ENCODE measurements at places on chromosomes 2 and 18.

GRCh38 chr2:46803911-46804670 is 111.5 kb downstream of the MCFD2 start:
- DNase-seq = no peak

- DNase-seq = no peak
Measured at GRCh38 chr2:237092506-237092905, 6.8 kb downstream of the COPS8 start.

- no peak for DNase-seq
Measured at GRCh38 chr2:168608796-168609195, 152.7 kb downstream of the CERS6 start.

DNA sequence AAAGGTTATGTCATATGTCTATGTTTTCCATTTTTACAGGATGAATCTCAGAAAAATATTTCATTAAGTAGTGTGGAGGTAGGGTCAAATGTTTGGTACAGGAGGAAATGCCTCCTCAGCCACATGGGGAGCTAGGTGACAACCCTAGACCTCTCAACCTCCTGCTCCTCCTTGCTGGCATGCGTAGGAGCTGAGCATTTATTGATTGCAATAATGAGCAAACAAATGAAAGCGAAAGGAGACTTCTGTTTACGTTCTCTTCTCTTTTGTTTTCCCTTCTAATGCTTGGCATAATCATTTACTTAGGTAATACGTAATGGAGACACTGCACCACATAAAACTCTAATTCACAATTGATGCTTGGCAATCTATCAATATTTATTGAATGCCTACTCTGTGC is 95.1 kb upstream of the CCBE1 start:
- DNase-seq = no peak

DNA sequence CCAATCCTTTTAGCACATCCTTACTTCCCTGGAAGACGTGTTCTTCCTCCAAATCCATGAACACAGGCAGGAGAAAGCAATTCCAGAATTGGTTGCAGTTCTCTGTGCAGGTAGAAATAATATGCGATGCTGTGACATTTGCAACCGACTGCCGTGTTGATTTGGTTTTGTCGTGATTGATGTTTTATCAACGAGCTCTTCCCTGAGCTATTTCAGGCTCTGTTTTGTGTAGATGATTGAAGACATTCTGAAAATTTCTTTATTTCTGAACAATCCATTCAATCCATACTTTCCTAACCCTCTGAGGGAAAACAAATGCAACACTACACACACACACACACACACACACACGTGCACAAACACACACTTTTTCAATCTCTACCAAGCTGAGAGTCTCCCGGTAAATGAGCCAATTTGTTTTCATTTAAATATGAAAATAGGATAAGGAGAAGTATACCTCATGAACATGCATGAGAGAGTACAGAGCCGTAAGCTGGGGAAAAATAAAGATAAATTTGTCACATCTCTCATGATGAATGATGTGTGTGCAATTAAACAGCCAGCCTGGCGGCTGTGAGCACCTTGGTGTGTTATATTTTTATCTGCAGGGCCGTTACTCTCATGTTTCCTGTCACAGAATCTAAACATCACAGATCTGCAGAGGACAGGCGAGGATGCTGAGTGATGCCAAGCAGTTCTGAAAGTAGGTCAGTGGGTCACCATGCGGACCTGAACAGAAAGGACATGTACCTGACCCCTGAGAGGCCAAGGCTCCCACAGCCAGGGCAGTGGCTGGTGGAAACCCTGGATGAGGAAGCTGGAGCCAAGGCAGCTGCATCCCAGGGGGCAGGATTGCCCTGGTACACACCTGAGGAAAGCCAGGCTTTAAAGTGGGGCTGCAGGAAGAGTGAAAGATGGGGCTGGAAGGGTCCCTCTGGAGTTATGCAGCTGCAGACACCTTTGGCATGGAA is 64.8 kb downstream of the PDCL3 start:
- DNase-seq = no peak

DNA sequence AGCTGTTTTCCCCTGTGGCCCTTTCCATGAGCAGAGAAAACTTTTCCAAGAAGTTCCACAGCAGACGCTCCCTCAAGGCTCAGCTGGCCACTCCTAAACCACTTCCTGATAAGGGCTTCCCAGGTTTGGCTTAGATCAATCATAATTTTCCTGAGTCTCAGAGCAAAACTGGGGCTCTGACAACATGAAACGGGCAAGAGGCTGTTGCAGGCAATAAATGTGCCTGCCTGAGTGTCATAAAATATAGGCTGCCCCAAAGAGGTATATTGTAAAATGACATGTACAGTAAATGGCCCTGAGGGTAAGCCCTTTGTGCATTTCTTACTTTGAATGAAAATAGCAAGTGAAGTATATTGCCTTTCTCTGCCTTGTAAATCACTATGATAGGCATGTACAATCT is 105.6 kb upstream of the UXS1 start:
- no peak for DNase-seq

GRCh38 chr2:60853531-60853930 is 27.8 kb upstream of the REL start:
- DNase-seq = no peak

DNA sequence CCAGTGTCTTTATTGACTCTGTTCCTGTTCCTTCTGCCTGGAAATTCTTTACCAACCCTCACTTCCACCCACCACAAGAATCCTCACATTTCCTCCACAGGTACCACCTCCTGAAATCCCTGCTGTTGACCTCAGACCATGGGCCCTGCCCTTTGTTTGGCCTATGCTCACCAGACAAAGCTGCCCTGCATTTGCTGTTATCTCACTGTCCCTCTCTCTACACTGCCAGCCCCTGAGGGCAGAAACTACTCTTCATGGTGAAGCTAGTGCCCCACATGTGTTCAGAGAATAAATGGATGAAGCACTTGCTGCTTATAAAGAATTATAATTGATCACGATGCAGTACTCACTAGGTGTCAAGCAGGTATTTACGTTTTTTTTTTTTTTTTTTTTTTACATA is 608.4 kb downstream of the TSN start:
- DNase-seq = no peak

DNA sequence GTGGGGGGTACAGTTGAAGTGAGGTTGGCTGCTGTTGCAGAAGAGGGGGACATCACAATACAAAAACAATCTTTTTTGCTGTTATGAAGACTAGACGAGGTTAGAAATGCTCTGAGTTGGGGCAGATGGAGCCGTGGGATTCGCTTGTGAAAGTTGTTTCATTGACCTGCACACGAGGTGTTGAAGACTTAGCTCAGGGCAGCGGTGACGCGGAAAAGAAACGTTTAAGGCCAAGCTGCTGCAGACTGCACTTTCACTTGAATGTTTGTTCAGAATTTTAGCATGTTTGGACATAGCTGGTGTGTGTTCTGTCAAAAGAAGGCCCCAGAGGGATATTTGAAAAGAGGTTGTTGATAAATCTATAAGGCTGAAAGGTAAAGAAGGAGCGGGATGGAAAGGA is 46.3 kb downstream of the MTCL1 start:
- no peak for DNase-seq

GRCh38 chr18:2448565-2449151 is 122.6 kb downstream of the METTL4 start:
- DNase-seq = no peak

DNA sequence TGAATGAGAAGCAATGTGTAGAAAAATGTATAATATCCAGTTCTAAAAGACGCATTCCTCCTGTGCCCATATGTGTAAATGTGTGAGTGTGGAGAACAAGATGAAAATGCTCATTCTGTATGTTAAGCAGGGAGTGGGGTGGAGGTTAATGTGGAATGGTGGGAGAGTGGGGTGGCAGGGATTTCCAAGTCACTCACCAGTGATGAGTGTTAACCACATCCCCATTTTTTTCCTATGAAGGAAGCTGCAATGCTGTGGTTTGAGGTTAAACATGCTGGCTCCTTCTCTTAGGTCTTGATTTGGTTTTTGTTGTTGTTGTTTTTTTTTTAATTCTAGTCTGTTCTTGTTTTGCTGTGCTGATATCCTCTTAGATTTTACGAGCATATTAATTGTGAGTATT is 169.4 kb downstream of the NEDD4L start:
- no peak for DNase-seq

GRCh38 chr2:121888189-121888557 is 132.7 kb downstream of the TSN start:
- no peak for DNase-seq

- DNase-seq = peak; percentile 70
Measured at GRCh38 chr18:49813069-49813318, 339 bp downstream of the ACAA2 start.

DNA sequence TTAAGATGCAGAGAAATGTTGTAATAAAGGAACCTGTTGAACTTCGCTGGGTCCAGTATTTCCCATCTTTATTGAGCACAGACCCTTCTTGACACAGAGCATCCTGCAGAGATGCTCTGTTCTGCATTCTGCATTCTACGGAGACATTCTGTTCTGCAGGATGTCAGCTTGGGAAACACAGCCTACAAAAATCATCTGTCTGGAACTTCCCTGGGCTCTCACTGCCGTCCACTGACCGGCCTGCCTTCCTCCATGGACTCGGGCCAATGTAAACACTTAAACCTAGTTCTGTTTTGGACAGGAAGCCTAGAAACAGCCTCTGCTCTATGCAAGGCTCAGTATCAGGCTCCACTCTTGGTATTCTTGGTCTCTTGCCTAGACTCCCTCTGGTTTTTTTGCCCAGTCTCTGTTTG is 90.0 kb upstream of the PPP1CB start:
- DNase-seq = no peak

DNA sequence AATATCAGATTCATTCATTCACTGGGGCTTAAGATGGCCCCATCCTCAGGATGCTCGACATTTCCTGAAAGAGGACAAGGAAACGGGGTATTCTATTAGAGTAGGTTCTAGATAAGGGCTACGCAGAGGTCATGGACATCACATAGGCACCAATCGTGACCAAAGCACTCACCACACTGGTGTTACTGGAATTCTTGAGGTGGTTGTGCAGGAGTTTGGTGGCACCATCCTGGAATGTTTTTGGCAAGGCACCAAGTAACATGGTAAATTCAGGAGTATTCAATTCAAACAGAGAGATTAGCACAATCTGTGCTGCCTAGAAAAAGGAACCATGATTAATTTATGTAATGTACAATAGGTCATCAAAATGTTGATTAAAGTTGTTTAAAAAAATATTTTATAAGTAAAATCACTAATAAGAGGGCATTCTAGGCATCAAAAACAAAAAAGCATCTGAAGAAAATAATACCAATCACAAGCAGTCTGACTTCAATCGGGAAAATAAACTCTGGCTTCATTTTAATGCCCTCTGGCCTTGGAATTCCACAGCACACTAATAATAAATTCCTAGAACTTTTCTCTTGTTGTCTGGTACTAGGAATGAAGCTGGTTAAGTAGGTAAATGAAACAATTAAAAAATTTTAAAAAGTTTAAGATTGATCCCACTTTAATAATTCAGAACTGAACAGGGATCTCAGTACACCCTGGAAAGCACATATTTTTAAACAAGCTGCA is 102.8 kb upstream of the TFCP2L1 start:
- DNase-seq = no peak

GRCh38 chr2:205908212-205909183 is 177.5 kb downstream of the INO80D start:
- DNase-seq = no peak

DNA sequence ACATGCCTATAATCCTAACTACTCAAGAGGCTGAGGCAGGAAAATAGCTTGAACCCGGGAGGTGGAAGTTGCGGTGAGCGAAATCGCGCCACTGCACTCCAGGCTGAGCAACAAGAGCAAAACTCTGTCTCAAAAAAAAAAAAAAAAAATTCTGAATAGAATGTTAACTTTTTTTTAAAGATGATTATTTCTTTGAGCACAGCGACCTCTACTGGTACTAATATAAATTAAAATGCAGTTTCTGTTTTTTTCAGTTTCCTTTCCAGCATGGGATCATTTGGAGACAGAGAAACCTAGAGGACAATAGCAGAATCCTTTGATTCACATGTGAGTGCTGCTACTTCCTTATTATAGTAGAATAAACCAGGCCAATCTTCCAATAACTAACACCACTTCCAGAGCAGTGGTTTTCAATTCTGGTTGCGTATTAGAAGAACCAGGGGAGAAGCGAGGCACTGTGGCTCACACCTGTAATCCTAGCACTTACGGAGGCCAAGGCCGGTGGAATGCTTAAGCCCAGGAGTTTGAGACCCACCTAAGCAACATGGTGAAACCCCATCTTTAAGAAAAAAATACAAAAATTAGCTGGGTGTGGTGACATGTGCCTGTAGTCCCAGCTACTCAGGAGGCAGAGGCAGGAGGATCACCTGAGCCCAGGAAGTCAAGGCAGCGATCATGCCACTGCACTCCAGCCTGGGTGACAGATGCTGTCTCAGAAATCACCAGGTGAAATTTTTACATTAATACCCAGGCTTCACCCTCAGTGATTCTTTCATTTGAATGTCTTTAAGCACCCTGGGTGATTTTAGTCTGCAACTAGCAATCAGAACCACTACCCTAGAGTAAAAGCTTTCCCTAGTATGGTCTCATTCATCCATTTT is 10.1 kb downstream of the SRSF7 start:
- no peak for DNase-seq

DNA sequence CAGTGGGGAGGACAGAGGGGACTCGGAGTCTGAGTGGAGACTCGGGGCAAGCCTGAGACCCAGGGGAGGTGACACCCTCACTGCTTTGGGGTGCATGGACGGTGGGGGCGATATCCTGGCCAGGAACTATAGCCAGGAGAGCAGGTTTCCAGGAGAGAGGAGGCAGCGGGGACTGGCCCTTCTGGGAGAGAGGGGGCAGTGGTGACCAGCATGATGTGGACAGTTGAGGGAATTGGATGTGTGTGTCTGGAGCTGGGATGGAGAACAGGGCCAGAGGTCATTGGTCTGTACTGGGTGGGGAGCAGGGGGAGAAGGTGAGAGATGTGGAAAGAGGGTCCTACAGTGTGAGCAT is 63.6 kb downstream of the ACKR3 start:
- DNase-seq = no peak

- no peak for DNase-seq
Measured at GRCh38 chr18:23650968-23651927, 11.5 kb downstream of the ANKRD29 start.

DNA sequence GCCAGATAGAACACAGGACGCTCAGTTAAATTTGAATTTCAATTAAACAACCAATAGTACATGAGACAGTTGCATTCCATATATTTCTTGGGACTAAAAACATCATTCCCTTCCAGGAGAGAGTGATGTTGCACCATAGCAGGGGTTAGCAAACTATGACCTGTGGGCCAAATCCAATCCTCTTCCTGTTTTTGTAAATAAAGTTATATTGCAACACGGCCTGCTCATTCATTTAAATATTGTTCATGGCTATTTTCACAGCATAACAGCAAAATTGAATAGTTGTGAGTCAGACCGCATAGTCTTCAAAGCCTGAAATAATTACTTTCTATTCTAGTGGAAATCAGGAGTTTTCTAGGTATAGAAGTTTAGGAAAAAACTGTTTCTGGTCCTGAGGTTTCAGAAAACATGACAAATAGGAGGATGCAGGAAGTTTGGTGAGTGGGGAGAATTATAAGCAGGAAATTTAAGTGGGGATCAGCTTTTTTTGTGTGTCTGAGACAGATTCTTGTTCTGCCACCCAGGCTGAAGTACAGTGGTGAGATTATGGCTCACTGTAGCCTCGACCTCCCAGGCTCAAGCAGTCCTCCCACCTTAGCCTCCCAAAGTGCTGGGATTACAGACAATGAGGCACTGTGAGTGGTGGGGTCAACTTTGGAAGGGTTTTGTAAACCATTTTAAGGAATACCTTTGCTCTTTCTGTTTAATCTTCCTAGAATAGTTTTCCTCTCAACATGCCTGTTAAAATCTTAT is 131.5 kb downstream of the SOCS6 start:
- no peak for DNase-seq

GRCh38 chr2:207952564-207953345 is 72.6 kb downstream of the PLEKHM3 start:
- DNase-seq = no peak

- DNase-seq = no peak
Measured at GRCh38 chr2:171487803-171488259, 34.4 kb upstream of the CYBRD1 start.

All from posterior cingulate gyrus (tissue), 11 donors.